ENCODE measurements at places on chromosomes 5 and 9.

DNA sequence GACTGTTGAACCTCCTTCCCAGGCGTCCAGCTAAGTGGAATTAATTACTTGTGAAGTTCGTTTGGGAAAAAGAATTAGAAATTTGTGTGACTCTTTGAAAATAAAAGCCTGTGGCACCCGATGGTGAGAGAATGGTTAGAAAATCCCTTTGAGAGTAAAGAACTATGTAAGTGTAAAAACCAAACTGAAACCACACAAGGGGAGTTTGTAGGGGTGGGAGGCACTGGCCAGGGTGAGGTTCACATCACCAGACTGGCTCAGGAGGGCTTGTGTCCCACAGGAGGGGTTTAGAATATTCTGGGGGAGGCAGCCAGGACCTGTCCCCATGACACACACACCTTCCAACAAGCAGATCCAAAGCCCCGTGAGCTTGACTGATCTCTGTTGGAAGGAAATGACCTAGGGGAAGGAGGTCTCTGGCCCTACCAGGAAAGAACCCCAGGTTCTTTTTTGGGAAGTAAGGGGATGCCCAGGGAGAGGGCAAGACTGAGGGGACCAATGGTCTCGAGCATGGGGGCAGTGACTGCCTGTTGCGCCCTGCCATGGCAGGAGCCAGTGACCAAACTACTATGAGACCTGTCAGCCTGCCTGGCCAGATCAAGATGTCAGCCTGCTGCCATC lies 4.3 kb downstream of the SPATA24 start:
- no peak for DNase-seq

DNA sequence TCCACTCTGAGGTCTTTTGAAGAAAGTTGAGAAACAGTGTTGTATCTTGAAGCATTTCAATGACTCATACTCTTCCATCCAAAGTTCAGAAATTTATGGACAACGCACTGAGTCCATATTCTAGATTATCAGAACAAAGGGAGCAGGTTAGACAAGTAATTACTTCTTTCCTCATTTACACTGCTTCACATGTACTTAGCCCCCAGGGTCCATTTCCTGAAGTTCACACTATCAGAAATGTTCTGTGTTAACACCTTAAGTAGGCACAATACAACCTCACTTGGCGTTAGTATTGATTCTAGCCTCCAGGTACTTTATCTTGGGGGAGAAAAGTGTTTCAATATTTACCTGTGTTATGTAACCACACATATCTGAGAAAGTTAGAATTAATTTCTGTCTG lies 487.9 kb upstream of the DMAC1 start:
- no peak for DNase-seq

DNA sequence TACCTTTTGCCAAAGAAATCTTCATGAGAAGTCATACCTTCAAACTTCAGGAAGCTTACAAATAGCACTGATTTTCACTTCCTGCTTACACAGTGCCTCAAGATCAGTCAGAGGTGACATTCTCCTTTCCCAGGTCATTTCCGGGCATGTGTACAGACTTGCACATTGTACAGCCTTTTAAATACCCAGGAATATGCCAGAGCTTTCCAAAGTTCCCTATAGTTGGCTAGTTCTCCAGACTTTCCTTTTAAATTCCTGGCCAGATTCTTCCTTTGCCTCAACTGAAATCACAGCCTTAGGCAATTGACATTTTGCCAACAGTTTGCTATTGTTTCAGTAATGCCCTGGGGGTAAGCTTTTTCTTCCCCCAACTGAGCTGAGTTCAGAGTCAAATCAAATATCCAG lies 47.2 kb downstream of the RFX3 start:
- DNase-seq = no peak

- no peak for DNase-seq
Measured at GRCh38 chr5:146516151-146516475, at the start of gene GPR151. Gene GPR151 (minus strand): TSS chr5:146516190. CDS start chr5:146516113, 77 bp downstream.

- DNase-seq = no peak
Measured at GRCh38 chr5:150246835-150247234, 42.7 kb downstream of the CAMK2A start.

DNA sequence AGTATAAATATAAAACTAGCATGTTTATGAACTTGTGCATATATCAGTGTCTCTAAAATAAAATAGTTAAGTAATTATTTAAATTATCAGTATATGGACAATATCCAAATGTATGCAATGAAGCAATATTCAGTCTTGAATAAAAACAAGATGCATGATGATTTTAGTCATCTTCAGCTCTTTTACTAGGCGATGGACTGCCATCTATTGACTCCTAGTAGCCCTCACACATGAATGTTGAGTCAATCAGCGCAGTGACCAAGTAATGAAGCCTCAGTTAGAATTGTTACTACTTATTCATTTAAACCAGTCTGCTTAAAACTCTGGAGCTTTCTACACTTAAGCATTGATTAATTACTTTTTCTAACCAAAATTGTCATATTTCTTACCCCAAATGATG lies 92.9 kb upstream of the GRHPR start:
- no peak for DNase-seq

GRCh38 chr5:33375900-33376299 lies 64.9 kb upstream of the TARS1 start:
- DNase-seq = no peak

DNA sequence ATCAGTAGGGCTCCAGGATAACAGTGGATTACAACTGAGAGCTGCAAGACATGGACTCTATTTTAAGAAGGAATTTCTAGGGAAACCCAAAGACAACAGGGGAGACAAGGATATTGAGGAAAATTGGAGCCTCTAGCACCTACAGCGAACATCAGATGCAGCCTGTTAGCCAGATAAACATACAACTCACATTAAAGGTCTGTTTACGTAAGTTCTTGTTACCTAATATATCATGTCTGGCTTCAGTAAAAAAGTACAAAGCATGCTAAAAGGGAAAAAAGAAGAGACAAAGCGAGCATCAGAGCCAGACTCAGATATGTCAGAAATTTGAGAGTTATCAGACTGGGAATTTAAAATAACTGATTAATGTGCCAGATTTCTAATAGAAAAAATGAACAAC lies 17.2 kb downstream of the GNPDA1 start:
- no peak for DNase-seq

- no peak for DNase-seq
Measured at GRCh38 chr9:81868145-81868544, 60.1 kb upstream of the SPATA31D4 start.

DNA sequence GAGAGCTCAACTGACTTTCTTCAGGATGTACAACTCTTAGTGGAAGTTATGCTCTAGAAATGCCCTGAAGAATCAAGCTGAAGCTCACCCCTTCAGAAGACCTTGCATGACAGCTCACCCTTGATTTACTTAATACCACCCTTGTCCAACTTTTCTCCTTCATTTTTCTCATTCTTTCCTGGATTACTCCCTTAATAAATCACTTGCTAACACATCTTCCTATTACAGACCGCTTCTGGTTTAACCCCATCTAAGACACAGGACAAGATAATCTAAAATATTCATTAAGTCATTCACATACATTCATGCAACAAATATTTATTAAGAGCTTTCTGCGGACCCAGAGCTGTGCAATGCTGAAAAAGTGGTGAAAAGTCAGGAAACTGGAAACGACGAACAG lies 630.7 kb upstream of the RORB start:
- no peak for DNase-seq

GRCh38 chr5:42994246-42994554 lies 45.9 kb downstream of the ANXA2R start:
- DNase-seq = no peak

DNA sequence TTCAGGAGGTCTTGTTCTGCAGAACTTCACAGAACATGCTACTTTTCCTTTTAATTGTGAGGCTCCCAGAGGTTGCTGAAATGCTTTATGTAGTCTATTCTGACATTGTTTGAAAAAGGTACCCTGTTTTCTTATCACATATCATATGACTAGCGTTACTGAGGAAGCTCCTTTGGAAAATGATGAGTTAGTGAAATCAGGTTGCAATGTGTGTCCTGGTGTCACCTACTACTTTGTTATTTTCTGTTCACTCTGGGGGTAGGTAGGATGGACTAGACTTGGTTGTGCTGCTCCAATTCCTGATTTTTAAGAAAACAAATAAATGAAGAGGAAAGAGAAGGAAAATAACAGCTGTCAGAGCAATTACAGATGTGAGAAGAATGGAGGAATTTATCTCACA lies 93.7 kb downstream of the PAPPA start:
- no peak for DNase-seq

GRCh38 chr9:133246991-133247390 lies 28.0 kb downstream of the ABO start:
- no peak for DNase-seq

GRCh38 chr9:98010445-98010844 lies 27.3 kb downstream of the ANP32B start:
- DNase-seq = no peak

GRCh38 chr9:106861640-106862109 lies 1.3 kb upstream of the ZNF462 start:
- DNase-seq = no peak

- no peak for DNase-seq
Measured at GRCh38 chr9:108761655-108762347, 94.0 kb downstream of the ACTL7B start.

DNA sequence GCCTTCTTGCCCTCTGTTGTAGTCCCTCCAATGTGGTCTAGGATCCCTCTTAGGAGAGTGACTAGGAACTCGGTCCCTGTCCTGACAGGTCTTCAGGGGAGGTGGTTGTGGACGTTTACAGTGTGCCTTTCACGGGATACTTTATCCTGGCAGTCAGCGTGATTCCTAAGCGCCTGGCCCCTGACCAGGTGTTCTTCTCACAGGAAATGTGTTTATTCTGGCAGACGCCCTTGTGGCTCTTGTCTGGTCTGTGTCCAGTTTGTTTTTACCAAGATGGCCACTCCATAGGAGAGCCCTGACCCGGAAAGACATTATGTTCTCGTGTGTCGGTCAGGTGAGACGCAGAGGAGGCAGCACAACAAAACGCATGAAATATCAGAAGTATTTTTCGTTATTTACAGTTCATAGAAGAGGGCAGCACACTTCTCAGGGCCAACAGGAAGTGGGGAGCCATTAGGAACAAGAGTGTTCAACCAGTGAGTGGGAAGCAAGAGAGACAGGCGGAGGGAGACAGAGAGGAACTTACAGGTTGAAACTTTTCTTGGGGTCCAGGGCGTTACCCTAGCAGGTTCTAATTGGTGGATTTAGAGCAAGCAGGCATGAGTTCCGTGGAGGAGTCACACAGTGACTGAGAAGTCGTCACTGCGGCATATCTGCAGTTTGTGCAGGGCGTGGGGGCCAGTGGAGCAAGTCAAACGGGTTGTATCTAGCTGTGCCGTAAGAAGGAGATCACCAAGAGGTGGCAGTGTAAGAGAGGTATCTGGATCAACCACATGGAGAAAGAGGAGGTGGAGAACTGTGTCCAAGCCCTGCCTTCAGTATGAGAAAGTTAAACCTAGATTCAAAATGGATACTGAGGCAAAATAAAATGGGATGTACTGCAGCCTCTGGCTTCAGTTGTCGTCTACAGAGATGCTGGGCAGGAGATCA lies 412.9 kb downstream of the ZSWIM6 start:
- no peak for DNase-seq

DNA sequence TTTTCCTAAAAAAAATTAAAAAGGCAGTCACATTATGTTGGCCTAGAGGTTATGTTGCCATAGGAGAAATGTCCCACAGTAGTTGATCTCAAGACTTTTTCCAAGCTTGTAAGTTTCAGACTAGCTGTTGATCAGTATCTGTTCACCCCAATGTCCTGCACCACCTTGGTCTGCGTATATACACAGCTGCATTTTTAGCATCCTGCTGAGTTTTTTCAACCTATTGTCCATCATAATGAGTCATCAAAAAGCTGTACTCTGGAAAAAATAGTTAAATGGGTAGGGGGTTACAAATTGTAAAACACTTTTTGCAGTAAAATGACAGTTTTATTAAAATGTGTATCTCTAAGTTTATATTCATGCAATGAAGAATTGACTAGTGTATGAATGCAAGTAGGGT lies 53.2 kb upstream of the TMEM171 start:
- DNase-seq = no peak

DNA sequence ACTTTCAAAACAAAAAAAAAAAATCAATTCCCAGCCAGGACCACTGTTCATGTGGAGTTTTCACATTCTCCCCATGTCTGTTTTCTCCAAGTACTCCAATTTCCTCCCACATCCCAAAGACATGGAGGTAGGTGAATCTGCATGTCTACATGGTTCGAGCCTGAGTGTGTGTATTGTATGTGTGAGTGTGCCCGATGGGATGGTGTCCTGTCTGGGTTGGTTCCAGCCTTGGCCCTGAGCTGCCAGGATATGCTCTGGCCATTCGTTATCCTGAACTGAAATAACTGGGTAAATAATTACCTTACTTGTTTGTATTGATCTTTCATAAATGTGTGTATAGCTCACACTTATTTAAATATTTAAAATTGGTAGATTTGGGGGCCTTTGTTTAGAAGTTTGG lies 452.3 kb upstream of the RORB start:
- DNase-seq = no peak

GRCh38 chr9:21030389-21031035 lies 928 bp downstream of the HACD4 start:
- no peak for DNase-seq

DNA sequence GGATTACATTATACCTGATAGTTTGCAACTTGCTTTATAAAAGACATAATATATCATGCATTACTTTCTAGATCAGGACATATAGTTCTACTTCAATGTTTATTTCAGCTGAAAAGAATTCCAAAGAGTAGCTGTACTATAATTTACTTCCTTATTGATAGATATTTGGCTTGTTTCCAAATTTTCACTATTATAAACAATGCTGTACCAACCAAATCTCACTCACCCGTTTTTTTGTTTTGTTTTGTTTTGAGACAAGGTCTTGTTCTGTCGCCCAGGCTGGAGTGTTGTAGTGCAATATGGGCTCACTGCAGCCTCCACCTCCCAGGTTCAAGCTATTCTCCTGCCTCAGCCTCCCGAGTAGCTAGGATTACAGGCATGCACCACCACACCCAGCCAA lies 132.7 kb downstream of the GNAQ start:
- no peak for DNase-seq

GRCh38 chr9:114981063-114981462 lies 50.7 kb upstream of the TNFSF8 start:
- no peak for DNase-seq

DNA sequence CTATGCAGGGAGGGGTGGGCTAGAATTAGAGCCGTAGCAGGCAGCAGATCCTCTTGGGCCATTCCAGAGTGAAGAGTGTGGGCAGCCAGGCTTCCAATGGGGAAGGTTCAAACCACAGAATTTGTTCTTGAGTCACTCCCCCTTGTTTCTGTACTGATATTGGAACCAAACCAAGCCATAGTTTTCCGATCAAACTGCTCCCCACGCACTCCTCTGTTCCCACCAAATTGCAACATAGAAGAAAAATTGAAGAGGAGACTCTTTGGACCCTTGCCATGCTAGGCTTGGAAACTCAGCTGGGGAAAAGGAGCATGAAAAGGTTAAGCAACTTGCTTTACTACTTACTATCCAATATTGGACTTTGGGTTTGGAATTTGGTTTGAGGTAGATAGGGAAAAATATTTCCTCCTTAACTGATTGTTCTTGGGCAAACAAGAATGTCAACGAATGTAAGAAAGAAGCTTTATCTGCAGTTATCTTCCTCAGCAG lies 165.8 kb upstream of the NR3C1 start:
- DNase-seq = no peak

DNA sequence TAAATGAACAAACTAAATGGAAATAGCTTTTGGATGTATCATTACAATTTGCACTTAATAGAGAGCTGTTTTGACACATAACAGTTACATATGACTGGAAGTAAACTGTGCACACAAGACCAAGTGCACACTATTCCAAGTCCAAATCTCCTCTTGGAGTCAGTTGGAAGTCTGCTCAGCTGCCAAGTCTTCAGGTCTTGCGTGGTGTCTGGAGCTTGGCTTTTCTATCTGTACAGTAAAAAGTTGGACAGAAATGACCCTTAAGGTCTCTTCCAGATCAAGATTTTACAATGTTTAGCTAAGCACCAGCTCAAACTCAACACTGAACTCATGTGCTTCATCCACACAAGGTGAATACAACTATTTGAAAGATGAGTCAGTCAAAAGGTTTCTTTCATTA lies 456.9 kb downstream of the RASEF start:
- no peak for DNase-seq

Measured in stimulated activated CD8-positive, alpha-beta memory T cell treated with anti-CD3 and anti-CD28 coated beads, Interleukin-4, amount 100 ng/mL, for 4 hours (primary cell).